Activated CD8-positive, alpha-beta memory T cell treated with anti-CD3 and anti-CD28 coated beads, Interleukin-2, amount 50 U/mL, for 4 hours (primary cell): ENCODE measurements at places on chromosomes 16 and 17.

GRCh38 chr17:29787995-29788394 lies 142.0 kb downstream of the SSH2 start:
- no peak for DNase-seq

GRCh38 chr17:4708436-4708835 lies 2.0 kb upstream of the ARRB2 start:
- DNase-seq: peak; percentile 45

GRCh38 chr17:38456031-38456815 lies 28.0 kb downstream of the ARHGAP23 start:
- no peak for DNase-seq

GRCh38 chr16:12081048-12081404 lies 104.5 kb downstream of the SNX29 start:
- peak; percentile 27 for DNase-seq

GRCh38 chr17:44848961-44849489 lies 1.3 kb downstream of the HIGD1B start:
- no peak for DNase-seq

GRCh38 chr16:97822-98221 lies 19.8 kb downstream of the MPG start:
- no peak for DNase-seq

GRCh38 chr17:8124350-8125153 lies 646 bp upstream of the HES7 start:
- no peak for DNase-seq

- DNase-seq: no peak
These were observed 45.6 kb downstream of the MAF start for GRCh38 chr16:79554912-79555311.

DNA sequence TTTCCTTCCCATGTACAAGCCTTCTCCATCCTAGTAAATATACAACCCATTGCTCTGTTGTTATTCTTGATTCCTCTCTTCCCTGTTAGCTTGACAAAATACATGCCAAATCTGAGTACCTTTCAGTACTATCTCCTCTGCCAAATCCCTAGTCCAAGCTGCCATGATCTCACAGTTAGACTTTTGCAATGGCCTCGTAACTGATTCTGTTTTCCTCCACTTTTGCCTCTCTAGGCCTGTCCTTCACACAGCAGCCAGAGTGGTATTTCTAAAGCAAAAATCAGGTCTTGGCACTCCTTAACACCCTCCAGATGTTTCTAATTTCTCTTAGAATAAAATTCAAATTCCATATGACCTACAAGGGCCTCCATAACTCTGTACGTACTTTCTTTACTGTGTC lies 153.0 kb upstream of the RBL2 start:
- DNase-seq: no peak

- no peak for DNase-seq
These were observed 13.7 kb downstream of the PIEZO1 start for GRCh38 chr16:88771294-88771772.

GRCh38 chr16:30656974-30657865 lies 1.0 kb upstream of the FBRS start:
- DNase-seq: no peak

- peak; percentile 40 for DNase-seq
These were observed 100.7 kb downstream of the MGAT5B start for GRCh38 chr17:76968707-76969597.

DNA sequence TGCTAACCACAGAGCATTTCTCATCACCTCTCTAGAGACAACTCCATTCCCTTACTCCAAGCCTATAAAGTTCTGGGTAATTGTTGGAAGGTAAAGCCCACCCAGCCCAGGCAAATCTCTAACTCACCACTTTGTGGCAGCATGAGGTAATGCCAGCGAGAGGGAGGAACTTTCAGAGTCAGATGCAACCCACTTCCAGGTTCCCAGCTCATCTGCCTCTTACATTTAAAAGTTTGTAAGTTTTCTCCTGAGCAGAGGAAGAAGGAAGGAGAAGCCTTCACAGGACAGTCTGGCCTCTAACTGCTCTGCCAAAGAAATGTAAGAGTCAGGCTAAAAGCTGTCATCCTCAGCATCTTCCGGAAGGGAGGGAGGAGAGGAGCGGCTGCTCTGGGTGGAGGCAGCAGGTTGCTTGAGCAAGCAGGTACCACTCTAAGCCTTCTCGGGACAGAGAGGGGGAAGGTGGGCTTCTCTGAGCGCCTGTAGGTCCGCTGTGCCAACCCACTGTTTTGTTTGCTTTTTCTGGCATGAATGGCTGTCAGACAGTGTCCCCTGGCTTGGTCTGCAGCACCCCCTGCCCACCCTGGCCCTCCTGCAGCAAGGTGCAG lies 1.0 kb downstream of the ZNF319 start:
- DNase-seq: no peak

- peak; percentile 71 for DNase-seq
These were observed at the start of gene HELZ for GRCh38 chr17:67245073-67245693. HELZ (minus strand) TSS chr17:67245196; CDS start chr17:67218804, 26,392 bp downstream.

- no peak for DNase-seq
These were observed 154.5 kb downstream of the LAT start for GRCh38 chr16:29139261-29139802.

DNA sequence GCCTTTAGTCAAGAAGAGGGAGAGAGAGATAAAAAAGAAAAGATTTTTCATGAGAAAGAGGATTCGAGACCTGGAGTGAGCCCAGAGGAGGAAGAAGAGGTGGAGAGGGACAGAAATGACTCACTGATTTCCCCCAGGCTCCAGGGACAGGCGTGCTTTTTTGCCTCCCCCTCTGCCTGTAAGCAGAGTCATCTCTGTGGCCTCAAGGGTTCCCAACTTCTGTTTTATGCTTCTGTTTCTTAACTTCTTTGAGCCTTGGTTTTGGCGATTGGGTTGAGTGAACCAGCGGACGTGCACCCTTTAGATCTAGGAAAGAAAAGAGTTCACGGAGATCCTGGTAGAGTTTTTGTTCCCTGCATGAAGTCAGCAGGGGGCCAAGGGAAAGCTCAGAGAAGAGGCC lies 147.9 kb upstream of the NOL11 start:
- no peak for DNase-seq

GRCh38 chr17:69500911-69501429 lies 86.5 kb downstream of the MAP2K6 start:
- no peak for DNase-seq

GRCh38 chr16:29810699-29811169 lies 1.3 kb upstream of the PRRT2 start:
- DNase-seq: no peak

DNA sequence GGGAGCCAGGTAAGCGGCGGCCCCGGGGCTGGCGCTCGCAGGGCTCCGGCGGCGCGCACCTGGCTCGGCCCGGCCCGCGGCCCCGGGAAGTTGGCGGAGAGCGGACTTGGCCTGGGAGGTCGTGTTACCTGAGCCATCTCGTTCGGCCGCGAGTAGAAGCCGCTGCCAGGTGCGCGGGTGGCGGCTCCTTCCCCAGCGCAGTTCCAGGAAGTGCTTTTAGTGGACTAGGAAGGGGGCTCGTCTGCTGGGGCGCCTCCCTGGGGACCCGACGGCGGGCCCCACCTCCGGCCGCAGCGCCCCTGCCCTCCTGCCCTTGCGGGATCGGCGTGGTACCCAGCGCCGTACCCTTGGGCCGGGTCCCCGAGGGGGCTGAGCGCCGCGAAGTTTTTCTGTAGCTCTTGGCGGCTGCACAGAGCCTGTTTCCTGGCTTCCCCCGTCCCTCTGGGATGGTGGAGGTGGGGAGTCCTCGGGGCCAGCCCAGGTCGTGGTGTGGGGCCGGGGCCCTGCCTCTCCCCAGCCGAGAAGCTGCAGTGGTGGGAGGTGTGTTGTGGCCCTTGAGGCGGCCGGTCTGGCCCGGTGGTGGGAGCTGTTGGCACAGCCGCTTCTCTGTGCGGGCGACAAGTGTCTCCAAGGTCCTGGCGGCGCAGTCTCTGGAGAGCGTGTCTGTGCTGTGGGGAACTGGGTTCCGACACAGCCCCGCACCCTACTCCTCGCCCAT lies 96.9 kb downstream of the RAB11FIP4 start:
- DNase-seq: no peak

GRCh38 chr16:11612665-11613025 lies 25.9 kb upstream of the LITAF start:
- no peak for DNase-seq

DNA sequence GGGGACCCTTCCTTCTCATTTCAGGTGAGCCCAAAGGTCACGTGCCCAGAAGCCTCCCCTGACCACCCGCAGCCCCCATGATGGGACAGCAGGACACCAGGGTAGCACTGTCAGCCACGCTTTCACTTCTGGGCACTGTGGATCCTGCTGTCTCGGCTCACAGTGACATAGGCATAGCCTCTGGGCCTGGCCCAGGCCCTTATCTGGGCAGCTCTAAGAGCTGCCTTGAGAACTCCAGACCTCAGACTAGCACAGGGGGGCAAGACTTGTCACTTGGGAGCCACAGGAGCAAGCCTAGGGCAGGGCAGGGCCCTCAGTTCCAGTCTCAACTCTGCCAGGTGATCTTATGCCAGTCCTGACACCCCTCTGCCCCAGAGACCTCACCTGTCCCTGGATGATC lies 4.7 kb downstream of the NATD1 start:
- no peak for DNase-seq

- no peak for DNase-seq
These were observed 19.1 kb downstream of the FAM83G start for GRCh38 chr17:18985475-18985874.

DNA sequence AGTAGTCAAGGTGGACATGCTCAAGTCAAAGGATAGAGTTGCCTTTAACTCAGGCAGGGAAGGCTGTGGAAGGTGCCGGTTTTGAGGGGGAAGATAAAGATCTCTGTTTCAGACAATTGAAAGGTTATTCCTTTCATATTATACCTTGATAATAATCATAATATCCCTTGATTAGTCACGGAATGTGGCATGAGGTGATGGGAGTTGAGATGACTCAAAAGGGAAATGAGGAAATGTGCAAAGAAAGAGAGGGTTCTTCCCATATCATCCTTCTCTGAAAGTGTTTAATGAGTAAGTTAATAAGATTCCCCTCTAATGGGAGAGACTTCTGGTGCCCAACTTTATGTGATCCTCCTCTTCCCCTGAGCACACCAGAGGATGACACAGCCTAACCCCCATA lies 43.1 kb upstream of the HS3ST2 start:
- no peak for DNase-seq

GRCh38 chr16:75061669-75062068 lies 54.9 kb downstream of the LDHD start:
- no peak for DNase-seq

DNA sequence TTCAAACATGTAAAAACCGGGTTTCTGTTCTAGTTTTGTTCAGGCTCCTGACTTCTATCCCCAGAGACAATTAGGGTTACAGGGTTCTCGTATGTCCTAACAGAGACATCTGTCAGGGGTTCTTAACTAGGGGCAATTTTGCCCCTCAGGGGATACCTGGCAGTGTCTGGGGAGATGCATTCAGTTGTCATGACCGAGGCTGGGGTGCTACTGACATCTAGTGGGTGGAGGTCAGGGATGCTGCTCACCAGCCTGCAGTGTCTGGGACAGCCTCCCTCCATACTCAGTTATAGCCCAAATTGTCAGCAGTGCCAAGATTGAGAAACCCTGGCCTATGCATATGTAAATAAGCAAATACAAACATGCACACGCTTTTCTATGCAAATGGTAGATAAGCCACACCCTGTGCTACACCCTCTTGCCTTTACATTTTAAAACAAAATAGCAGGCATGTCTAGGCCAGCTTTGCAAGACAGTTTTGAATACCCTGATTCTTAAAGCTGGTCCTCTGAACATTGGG lies 37.4 kb downstream of the CLEC16A start:
- DNase-seq: no peak

GRCh38 chr17:65530523-65531255 lies 30.8 kb downstream of the AXIN2 start:
- DNase-seq: no peak

DNA sequence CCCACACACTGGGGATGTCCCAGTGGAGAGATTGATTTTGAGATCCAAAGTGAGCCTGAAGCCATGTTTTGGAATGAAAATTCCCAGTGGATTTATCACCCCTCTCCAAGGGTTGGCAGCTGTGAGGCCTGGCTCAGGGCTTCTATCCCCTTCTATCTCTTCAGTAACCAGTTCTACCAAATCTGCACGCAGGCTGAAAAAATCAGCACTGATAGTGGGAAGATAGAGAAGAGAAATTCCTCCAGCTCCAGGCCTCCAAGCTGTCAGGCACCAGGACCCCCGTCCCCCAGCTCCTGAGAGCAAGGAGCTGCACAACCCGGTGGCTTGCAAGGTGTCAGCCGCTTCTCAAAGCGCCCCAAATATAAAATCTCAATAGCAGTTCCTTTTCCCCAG lies 1.0 kb downstream of the FLOT2 start:
- DNase-seq: no peak

DNA sequence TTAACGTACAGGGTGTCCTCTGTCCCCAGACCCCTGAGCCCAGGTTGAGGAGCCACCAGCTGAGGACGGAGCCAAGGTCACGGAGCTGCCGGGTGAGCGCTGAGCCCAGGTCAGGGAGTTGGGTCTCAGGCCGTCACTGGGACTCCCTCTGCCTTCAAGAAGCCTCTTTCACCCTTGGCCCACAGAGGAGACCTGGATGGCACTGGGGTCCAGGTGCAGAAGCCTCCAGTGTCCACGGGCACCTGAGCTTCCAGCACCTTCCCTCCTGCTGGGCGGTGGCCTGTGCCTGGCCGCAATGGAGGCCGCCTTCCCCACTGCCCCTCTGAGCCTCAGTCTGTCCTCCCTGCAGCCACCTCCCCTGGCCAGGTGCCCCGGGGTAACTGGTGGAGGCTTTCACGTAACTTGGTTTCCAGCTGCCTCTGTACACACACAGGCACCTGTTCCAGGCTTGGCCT lies 31.6 kb upstream of the CDH15 start:
- no peak for DNase-seq

DNA sequence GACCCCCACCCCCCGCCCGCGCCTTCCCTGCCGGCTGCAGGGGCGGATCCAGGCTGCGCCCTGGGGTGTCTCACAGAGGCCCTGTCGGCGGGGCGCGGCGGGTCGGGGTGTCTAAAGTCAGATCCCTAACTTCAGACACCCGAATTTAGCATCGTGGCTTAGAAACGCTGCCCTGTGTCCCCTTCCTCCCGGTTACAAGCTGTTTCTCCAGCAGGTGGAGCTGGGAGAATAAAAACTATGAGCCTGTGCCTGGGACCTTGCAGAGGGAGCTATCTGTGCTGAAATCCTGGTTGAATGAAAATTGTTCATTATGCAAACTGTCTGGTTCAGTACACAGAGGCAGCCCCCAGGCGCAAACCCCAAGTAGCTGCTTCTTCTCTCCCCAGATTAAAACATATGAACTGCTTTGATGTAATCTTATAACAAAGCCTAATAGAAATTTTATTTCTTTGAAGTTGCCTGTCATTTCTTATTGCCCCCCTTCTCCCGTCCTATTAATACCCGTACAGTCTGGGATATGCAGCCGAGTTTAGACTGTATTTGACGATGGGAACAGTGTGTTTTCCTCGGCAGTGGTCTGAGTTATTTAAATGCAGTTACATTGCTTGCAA lies 79.0 kb downstream of the RPA1 start:
- peak; percentile 27 for DNase-seq

GRCh38 chr16:55439101-55439690 lies 39.8 kb upstream of the MMP2 start:
- DNase-seq: no peak

GRCh38 chr17:27888945-27889344 lies 4.2 kb downstream of the LYRM9 start:
- no peak for DNase-seq

- no peak for DNase-seq
These were observed 38.4 kb downstream of the BPTF start for GRCh38 chr17:67863624-67864247.
